Retina (tissue), 1 donor: ENCODE measurements at places on chromosomes 3 and 15.
A peak's percentile ranks its signal among the peaks of the same experiment; 100 is the strongest.

- no peak for DNase-seq
Observed at GRCh38 chr15:85099195-85099803, 117.6 kb downstream of the PDE8A start.

- no peak for DNase-seq
Observed at GRCh38 chr15:80822676-80823075, 43.5 kb downstream of the CEMIP start.

DNA sequence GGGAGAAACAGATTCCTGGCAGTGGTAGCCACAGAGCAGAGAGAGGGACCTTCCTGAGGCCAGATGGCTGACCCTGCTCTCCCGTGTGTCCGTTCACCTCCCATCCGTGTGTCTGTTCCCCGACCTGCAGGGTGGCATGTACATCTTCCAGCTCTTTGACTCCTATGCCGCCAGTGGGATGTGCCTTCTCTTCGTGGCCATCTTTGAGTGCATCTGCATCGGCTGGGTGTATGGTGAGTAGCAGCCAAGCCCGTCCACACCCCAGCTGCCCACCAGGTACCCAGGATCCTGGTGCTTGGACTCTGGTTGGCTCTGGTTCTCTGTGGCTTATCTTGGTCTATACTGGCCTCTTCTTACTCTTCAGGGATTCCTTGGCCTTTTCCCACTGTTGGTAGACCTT, 59.5 kb upstream of the SLC6A1 start:
- no peak for DNase-seq

DNA sequence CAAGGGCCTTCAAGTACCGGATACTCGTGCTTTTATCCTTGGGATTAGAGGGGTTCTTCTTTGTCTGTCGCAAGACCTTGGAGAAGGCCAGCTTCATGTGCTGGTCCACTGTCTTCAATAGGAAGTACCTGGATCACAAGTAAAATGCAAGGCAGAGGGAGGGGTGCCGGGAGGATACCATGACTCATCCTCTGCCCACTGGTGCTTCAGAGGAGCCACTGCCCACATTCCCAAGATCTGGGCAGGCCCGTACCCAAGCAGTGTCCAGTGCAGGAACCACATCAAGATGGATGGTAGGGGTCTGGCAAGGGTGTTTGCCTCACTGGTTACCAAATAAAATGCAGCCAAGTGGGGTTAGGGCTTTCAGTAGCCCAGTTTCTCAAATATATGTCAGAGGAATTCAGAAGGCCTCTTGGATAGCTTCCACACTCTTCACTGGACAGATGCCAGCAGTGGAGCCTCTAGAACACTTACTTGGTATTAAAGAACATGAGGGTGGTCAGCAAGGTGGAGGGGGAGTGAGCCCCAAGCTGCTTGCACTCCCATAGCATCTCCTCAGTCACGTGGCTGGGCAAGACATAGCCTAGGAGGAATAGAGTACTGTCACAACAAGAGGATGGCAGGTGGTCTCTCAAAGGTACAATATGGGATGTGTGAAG, 3.6 kb upstream of the IMPDH2 start:
- no peak for DNase-seq

GRCh38 chr3:117150628-117151027, 441.0 kb downstream of the TUSC7 start:
- DNase-seq = no peak

DNA sequence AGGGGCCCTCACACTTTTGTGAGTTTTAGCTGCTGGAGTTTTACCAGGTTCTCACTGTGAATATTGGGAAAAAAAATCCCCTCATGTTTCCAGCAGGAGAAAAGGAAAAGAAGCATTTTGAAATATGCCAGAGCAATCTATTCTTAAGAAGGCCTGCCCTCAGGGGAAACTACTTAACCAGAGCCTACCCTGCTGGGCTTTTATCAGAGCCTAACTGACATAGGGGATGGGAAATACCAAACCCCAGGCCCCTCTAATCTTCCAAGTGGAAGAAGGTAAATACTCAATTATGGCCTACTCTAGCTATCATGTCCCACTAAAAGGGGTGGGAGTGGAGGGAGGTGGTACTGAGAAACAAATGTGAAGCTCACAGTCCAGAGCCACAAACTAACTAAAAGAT, 68.7 kb upstream of the NMNAT3 start:
- DNase-seq = no peak

GRCh38 chr15:74307827-74308811, 59.3 kb downstream of the CYP11A1 start:
- peak; percentile 85 for DNase-seq

GRCh38 chr15:77335298-77335697, 84.6 kb downstream of the PEAK1 start:
- DNase-seq = no peak

DNA sequence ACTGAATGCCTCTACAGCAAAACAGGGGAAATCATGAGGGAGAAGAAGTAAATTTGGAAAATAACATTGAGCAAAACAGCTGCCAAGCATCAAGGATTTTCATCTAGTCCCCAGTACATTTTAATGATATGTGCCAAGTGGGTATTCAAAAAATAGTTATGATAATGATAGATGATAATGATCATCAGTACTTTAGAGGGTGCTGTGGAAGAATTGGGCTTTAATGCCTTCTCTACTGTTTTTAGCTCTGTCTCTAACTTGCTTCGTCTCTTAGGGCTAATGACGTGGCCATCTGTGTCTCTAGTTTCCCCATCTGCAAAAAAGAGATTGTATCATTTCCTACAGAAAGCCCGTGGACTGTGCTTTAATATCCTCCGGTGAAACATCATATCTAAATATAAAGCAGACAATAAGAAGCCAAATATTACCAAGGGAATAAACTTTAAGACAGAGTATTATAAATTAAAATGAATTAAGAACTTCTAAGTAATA, 10.2 kb upstream of the FSIP1 start:
- no peak for DNase-seq

DNA sequence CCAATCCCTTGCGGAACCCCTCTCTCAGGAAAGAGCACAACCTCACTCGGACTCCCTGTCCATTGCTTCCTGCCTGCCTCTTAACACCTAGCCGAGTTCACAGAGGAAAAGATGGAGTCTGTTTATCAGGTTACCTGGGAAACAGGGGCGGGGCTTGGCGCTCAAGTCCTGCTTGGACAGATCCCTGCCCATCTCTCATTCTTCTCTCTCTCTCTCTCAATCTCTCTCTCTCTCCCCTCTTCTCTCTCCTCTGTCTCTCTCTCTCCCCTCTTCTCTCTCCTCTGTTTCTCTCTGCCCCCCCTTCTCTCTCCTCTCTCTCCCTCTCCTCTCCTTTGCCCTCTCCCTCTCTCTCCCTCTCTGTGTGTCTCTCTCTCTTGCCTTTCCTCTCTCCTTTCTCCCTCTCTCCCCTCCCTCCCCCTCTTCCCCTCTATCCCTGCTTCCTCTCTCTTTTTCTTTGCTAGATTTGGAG, at the start of gene EFHB:
EFHB (minus strand) TSS at position 120 of the 469 bp plus-strand sequence. CDS start 199 bp downstream, outside the sequence.
- no peak for DNase-seq

GRCh38 chr3:25674670-25675069, 10.0 kb upstream of the TOP2B start:
- DNase-seq = no peak

DNA sequence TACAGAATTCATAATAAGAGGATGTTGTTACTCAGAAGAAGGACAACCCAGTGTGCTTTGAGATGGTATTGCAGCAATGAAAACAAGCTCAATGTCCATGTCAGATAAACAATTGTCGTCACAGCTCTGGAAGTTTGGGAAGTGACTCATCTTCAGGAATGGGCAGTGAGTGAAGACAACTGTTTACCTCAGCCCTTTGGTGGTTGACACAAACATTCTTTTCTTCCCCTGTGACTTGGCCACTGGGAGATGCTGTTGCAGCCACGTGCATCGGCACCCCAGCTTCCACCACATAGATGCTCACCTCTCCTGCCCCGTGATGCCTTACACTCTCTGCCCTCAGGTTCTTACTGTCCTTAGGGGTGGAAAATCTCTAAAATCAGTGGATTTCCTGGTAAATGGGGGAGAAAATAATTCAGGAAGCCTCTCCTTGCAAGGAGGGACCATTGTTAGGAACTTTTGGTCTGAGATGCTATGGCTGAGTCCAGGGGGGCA, 114.1 kb upstream of the GALNT15 start:
- DNase-seq = no peak

GRCh38 chr3:94431876-94432570, 369.2 kb downstream of the NSUN3 start:
- no peak for DNase-seq

DNA sequence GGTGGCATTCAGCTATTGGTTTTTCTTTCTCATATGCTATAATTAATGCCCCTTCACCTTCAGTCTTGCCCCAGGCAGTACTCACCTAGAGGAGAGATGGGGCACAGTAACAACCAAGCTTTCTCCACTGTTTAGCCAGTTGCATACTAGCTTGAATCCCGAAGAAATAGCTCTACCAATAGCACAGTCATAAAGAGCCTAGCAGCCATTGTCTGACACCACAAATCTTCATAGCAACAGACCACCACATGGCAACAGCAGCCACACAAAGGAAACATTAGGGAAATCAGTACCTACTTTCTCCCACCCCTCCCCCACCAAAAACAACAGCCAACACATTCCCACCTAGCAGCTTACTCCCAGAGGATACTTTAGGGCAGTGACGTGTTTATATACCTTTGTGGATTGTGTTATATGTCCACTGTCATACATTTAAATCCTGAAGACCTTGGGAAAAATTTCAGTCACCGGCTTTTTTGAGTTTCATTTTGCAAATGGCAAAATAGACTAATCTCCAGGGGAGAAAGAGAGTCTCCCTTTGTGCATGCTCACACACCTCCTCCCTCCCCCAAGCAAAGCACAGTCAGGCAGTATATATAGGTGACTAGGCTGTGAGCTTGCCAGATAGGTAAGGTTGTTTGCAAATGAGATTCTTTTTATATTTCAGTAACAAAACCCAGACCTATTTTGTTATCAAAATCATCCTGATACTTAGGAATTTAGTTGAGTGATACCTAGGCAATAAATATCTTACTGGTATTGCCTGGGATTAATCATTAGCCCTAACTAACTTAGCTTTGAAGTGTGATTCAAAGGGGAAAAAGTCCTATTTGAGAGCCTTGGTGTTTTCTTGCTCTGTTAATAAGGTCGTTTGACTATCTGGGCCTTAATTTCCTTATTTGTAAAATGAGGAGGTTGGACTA, 140.6 kb downstream of the RBPMS2 start:
- DNase-seq = peak; percentile 68
